Activated CD8-positive, alpha-beta memory T cell treated with anti-CD3 and anti-CD28 coated beads for 36 hours (primary cell): ENCODE measurements at places on chromosomes 1 and 21. TPM values are rescaled to one million over a fixed set of nuclear protein-coding genes. Genes with fewer than 3 reads are reported as not detected.

The ABCG1 gene
- 5.4 TPM for total RNA-seq

The AGMAT gene
- 19.6 TPM for total RNA-seq

The HAO2 gene
- not detected for total RNA-seq

The AGO1 gene
- total RNA-seq: 43.2 TPM

The BNIPL gene
- total RNA-seq: 0.90 TPM

The ANGPTL1 gene
- not detected for total RNA-seq

The PEX19 gene
- total RNA-seq: 58.1 TPM

The MFSD2A gene
- total RNA-seq: 23.7 TPM

The CLCA4 gene
- total RNA-seq: not detected

The EPHA8 gene
- not detected for total RNA-seq

The PDZK1IP1 gene
- not detected for total RNA-seq

The CCDC30 gene
- 1.8 TPM for total RNA-seq

The KRTAP12-2 gene
- total RNA-seq: not detected

The RXFP4 gene
- not detected for total RNA-seq

The RPS8 gene
- 2,551 TPM for total RNA-seq

The BLZF1 gene
- total RNA-seq: 16.0 TPM

The JAM2 gene
- total RNA-seq: 1.3 TPM

The DNASE2B gene
- total RNA-seq: not detected

The CFAP45 gene
- total RNA-seq: 1.2 TPM

The SPRR2G gene
- total RNA-seq: not detected

The MX2 gene
- total RNA-seq: 9.5 TPM

The CAPZB gene
- 298 TPM for total RNA-seq

The RIPPLY3 gene
- 0.08 TPM for total RNA-seq

The CLEC20A gene
- total RNA-seq: not detected

The SYT11 gene
- total RNA-seq: 19.0 TPM

The SAMSN1 gene
- total RNA-seq: 92.3 TPM

The ATAD3A gene
- 97.5 TPM for total RNA-seq

The COL6A1 gene
- 5.5 TPM for total RNA-seq
